ENCODE measurements at places on chromosomes 12 and 14.

DNA sequence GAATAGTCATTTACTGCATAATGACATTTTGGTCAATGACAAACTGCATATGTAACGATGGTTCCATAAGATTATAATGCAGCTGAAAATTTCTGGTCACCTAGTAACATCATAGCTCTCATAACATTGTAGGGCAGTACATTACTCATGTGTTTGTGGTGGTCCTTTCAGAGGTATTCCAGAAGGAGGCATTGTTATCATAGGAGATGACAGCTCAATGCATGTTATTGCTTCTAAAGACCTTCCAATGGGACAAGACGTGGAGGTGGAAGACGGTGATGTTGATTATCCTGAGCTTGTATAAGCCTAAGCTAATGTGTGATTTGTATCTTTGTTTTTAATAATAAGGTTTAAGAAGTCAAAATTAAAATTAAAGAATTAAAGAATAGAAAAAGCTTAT, 43.8 kb upstream of the TSPAN11 start:
- no peak for DNase-seq

DNA sequence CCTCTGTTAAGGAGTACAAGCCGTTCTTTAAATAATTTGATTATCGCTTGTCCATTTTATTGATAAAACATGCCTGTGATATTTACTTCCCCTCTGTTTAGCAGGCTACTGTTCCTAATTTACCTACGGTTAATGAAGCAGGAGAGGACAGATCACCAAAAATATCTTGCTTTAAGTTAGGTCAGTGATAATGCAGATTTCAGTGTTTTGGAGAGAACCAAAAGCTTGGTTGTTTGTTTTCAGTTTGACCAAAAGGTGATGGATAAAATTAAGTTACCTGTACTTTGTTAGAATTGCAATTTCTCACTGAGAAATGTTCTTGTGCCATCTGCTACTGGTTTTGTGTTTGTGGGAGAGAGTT, 958 bp downstream of the SPATS2 start:
- no peak for DNase-seq

DNA sequence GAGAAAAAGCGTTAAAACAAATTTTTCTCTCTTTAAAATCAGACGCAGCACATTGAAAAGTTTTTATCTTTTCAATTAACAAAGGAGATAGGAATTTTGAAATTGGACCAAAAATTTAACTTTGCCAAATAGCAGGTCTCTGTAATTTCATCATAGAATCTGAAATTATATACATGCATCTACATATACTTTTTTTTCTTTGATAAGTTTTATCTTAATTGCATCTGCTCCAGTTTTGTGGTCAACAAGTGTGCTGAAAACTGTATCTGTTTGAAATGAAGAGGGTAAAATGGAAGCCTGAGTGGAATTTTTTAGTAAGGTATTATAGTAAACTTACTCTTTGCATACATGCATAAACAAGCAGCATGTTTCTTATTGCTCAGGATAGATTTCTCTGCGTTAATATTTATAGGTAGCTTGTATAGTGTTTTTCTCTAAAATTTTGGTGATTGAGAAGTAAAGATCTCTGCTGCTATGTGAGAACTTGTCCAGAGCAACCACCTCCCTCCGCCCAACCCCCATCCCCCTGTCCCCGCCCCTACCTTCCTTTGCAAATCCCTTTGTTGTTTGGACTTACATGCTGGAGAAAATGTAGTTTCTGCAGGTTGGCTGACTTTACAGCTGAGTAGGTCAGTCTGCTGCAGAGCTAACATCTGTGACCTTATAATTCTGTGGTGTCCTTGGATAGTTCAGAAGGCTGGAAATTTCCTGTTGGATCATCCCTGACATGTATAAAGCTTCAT, 64.6 kb downstream of the VRK1 start:
- DNase-seq: no peak

- DNase-seq: no peak
These were observed 99.5 kb downstream of the NUAK1 start for GRCh38 chr12:106039242-106039641.

DNA sequence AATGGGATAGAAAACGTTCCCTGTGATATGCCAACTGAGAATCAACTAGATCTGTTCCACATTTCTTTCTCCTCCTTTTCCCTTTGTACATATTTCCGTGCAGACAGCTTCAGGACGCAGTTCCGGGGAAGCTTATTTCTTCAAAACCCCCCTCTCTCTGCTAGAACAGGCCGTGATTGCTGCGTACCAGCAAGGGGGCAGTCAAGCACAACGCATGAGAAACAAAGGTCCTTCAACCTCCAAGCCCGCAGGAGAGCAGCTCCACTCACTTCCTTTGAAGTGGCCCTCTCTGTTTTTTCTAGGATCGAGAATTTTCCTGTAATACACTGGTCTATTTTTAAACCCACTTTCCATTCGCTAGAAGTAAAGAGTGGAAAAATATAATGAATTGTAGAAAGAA, 80.8 kb downstream of the ZNF664 start:
- no peak for DNase-seq

DNA sequence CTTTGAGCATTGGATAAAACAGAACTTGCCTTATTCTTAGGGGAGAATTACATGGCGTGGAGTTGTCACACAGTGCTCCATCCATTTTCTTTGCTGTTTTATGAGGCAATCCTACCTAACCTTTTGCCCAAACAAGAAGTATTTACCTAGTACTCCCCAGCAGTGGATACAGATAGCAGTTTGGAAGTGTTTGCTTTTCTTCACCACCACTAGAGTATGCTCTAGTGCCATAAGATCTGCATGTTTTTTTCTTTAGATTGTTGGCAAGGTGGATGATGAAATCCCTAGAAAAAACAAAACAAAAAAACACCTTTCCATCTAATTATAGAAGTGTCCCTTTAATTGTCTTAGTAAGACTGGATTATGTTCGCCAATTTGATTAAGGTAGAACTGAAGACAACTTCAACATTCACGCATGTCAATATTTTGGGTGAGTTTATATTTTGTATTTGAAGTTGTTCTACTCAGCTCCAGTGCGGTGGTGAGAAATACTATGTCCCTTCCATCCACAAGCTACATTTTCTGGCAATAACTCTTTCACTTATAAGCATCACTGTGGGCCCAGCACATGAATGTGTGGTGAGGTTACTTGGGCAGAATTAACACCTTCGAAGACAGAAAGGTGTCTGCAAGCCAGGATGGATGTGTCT, 23.6 kb upstream of the TMEM260 start:
- no peak for DNase-seq

DNA sequence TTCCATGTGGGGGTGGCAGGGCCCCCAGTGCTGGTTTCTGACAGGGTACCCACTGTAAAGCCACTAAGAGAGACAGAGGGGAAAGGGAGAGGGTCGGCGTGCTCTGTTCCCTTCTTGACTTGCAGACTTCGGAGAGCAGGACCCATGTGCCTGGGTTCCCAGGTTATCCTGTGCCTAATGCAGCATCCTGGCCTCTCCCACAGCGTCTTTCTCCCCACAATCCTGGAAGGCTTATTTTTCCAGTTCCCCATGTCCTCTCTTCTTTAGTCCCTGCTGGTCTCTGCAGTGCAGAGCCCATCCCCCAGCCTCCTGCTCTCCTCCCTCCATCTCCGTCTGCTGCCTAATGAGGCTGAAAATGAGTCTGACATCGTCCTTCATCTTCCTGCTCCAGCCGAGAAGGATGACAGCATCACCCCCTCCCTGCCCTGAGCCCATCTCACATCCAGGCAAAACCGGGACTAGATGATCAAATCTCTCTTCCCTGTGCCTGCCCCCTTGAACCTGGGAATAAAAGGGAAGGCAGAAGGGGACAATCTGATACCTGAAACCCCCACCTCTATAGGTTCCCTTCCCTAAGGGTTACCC, 15.1 kb downstream of the CALCOCO1 start:
- no peak for DNase-seq

DNA sequence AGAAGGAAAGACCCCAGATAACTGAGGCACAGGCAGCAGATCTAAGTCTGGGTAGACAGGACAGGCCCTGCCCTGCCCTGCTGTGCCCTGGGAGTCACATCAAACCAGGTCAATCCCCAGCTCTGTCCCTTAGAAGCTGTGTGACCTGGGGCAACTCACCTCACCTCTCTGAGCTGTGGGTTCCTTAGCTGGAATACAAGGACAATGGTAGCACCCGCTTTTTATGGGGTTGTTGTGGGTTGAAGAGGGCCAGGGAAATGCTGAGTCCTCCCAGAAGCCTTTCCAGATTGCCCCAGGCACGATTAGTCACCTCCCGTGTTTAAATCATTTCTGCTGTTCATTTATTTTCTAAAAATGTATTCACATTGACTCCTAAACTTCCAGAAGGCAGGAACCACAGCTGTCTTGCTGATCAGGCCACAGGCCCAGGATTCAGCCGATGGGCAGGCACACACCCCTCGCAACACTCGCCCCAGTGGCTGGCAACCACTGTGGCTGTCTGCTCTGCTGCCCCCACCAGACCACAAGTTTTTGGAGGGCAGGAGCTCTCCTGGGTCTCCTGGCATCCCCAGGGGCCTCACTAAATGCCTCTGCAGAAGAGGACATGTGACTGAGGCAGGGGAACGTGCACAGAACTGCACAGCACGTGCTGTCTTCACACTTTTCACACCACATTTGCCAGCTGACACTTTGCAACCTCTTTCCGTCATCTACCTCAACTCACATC, 3.0 kb downstream of the SELPLG start:
- no peak for DNase-seq

DNA sequence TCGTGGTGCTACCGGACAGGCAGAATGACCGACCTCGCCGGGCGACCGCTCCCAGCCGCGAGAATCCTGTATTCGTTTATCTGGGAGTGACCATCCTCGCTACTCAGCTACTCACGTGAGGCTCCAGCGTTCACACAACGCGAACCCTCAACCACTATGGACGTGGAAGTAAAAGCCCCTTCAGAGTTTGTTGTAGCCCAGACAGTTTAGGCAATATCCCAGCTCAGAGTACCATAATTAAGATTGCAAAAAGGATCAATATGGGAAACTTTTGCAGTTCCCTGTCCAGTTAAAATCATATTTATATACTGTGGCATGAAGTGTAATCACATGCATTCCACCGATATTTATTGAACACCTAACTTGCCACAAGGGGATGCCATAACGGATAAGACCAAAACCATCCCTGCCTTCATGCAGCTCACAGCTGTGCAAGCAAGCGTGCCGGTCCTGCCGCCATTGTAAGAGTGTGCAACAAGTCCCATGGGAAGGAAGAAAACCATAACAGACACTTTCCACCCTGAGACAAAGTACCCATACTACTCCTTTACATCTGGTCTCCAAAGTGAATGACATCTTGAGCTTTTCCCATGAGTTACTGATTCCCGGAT, 938 bp upstream of the MAX start:
- no peak for DNase-seq

DNA sequence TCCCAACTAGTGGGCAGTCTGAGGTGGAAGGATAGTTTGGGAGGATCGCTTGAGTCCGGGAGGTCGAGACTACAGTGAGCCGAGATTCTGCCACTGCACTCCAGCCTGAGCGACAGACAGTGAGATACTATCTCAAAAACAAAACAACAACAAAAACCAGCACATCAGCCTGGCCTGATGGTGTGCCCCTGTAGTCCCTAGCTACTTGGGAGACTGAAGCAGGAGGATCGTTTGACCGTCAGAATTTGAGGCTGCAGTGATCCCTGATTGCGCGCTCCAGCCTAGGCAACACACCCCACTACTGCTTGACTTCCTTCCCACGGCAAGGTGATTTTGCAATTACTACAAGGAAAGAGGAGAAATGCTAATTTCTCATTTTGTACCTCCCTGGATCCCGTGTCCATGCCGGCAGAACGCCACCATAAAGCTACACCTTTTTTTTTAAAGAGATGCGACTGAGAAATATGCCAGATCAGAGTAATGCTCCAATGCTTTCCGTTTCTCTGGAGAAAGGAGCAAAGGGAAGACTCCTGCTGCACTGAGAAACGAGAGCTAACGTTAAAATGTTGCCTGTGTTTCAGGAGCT, 672 bp upstream of the SCFD1 start:
- DNase-seq: no peak

DNA sequence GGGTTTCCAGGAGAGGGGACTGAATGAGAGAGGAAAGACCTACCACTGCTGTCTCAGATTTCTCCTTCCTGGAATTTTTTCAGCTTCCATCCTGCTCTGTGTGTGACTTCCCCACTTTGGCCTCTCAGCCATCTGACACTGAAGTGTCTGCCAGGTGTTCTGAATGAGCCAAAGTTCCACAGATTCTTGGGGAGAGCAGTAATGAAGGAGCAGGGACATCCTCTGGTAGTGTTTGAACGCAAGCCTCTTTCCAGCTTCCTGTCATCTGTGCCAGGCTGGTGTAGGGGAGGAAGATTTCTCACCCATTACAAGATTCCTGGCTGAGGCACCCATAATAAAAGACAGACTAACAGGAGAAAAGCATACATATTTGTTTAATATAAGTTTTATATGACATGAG, 141.7 kb upstream of the NRXN3 start:
- DNase-seq: no peak

- DNase-seq: no peak
These were observed 554 bp upstream of the TSPAN31 start for GRCh38 chr12:57744194-57744776.

DNA sequence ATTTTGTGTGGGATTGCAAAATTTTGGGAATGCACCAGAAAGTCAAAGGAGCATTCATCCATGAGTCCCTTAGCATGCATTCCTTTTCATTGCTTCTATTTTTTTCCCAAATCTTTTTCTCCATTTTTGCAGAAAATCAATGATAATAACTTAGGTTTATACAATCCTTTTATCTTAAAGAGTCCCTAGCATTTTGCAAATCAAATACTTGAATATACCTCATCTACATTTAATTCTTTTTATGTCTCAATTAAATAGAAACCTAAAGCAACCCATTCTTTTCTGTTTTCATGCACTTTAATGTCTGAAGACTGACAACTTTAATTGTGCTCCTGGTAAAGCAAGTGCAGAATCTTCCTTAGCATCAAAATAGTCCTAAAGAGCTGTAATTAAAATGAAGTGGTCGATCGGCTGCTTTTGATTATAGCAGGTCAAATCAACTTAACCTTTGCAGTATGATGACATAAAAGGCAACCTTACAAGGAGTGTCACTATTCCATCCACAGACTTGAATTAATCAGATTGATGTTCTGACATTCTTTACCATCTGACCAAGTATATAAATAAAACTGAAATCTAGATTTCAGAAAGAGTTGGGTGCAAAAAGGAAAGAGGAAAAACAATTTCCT, 168.4 kb downstream of the ALG10B start:
- DNase-seq: no peak

DNA sequence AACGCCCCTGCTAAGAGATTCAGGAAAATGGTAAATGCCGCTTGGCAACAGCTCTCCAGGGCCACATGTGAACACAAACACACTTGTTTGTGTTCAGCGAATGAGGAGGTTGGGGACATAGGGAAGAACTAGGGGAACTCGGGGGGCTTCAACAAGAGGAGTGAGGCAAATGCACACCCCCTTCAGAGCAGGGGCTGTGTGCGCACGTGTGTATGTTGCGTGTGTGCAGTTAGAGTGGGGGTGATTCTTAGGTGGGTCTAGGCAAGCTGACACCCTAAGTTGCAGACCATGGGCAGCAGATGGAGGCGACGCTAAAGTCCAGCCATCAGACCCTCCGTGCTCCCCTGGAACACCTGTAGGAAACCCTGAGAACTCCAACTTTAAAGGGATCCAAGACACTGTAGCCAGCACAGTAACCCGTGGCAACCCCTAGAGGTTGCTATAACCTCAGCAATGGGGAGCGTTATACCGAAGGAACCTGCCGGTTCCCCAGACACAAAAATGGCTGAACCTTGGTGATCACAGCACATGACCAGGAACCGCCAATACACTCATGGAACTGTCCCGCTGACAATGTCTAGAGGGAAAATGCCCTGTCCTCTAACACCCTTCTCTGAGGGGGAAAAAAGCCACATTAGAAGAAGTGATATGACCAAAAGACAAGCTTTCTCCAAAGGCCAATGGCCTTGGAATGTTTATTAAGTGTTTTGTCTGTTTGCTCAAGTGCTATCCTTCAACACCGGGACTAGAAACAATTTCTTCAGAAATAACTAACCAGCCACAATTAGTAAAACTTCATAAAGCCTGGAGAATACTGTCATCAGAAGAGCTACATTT, 86.5 kb upstream of the CEP83 start:
- DNase-seq: no peak

Measured in vagina (tissue), 2 donors.